ENCODE measurements at places on chromosomes 6 and 20.
A peak's percentile ranks its signal among the peaks of the same experiment; 100 is the strongest.

- no peaks in the 10 kb centered on the region for H3K4me1 ChIP-seq
- no peaks in the 10 kb centered on the region for H3K27me3 ChIP-seq
- no peak overlapping the region for H3K4me3 ChIP-seq
- no peak for DNase-seq
- H3K36me3 ChIP-seq = no peaks in the 10 kb centered on the region
These were observed 6.3 kb downstream of the SPDEF start for GRCh38 chr6:34549804-34550202.

- H3K4me1 ChIP-seq = peaks cover 22% of the 10 kb centered on the region
- no peaks in the 10 kb centered on the region for H3K27me3 ChIP-seq
- no peak overlapping the region for H3K4me3 ChIP-seq
- no peaks in the 10 kb centered on the region for H3K36me3 ChIP-seq
- DNase-seq = no peak
These were observed 628.2 kb downstream of the COL12A1 start for GRCh38 chr6:74577619-74578018.

- H3K27ac ChIP-seq = no peak overlapping the region
- H3K36me3 ChIP-seq = no peaks in the 10 kb centered on the region
- no peaks in the 10 kb centered on the region for H3K27me3 ChIP-seq
- peak; percentile 9 for DNase-seq
These were observed 31.7 kb upstream of the CST1 start for GRCh38 chr20:23782366-23782983.

DNA sequence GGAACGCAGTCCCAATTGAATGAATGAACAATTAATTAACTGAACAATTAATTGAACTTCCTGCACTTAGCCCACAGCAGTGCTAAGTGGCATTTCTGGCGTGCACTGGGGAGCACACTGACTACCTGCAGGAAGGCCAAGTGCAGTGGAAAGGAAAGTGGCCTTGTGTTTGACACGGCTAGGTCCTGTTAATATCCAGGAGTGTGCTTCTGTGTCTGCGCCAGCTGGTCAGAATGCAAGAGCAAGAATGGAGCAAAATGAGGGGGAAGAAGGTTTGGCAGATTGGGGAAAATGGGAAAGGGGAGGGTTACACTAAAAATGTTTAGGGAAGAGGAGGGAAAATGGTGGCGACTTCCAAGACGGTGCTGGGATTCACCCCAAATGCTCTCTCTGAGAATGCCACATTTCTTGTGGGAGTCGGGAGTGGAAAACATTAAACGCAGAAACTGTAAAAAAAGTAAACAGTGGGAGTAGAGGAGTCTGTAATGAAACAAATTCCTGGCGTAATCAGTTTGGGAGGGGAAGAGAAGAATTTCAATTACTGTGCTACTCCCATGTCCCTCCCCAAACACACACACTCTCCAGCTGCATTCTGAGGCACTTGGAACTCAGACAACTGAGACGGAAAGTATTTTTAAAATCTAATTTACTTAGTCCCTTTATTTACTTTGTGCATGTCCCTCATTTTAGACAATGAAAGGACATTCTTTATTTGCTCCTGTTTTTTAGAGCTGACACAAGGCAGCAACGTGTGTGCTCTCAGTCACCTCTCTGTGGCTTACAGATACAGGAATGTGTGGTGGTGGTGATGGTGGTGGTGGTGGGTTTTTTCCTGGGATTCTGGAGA, 64.1 kb downstream of the CLIC5 start:
- no peaks in the 10 kb centered on the region for H3K27me3 ChIP-seq
- peak; percentile 93 for DNase-seq
- H3K4me1 ChIP-seq = peaks cover 47% of the 10 kb centered on the region
- no peaks in the 10 kb centered on the region for H3K36me3 ChIP-seq

GRCh38 chr20:50425076-50425475, 85.1 kb upstream of the PTPN1 start:
- H3K27me3 ChIP-seq = no peaks in the 10 kb centered on the region
- peaks cover 13% of the 10 kb centered on the region for H3K4me1 ChIP-seq
- H3K27ac ChIP-seq = no peak overlapping the region
- H3K4me3 ChIP-seq = no peak overlapping the region

- H3K27me3 ChIP-seq = no peaks in the 10 kb centered on the region
- H3K36me3 ChIP-seq = no peaks in the 10 kb centered on the region
- DNase-seq = no peak
- no peaks in the 10 kb centered on the region for H3K4me1 ChIP-seq
- no peak overlapping the region for H3K4me3 ChIP-seq
These were observed 43.4 kb upstream of the RALGAPA2 start for GRCh38 chr20:20755674-20756319.

- no peak overlapping the region for H3K27ac ChIP-seq
- H3K27me3 ChIP-seq = no peaks in the 10 kb centered on the region
- no peaks in the 10 kb centered on the region for H3K36me3 ChIP-seq
- no peak overlapping the region for H3K4me3 ChIP-seq
- peak; percentile 74 for DNase-seq
These were observed 221.6 kb downstream of the OGFRL1 start for GRCh38 chr6:71510057-71510713.

DNA sequence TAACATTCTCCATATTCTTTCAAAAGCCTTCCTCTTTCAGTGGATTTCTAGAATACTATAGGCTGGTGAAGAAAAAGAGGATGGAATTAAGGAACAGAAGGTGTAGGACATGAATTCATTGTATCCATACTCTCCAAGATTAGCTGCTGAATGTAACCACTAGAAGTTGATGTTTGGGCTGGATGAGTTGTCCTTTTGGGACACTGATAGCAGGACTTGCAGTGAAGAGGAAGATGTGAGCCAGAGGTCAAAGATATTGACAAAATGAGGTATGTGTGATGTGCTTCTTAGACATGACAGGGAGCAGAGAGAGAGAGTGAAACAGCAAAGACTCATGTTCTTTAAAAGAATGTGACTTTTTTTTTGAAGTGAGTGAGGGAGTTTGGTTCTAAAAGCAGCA, 134.3 kb upstream of the MAN1A1 start:
- H3K4me1 ChIP-seq = no peaks in the 10 kb centered on the region
- no peak overlapping the region for H3K27ac ChIP-seq
- no peaks in the 10 kb centered on the region for H3K27me3 ChIP-seq
- DNase-seq = no peak

GRCh38 chr6:6492675-6493074, 95.8 kb upstream of the LY86 start:
- no peaks in the 10 kb centered on the region for H3K4me1 ChIP-seq
- no peak for DNase-seq
- no peak overlapping the region for H3K4me3 ChIP-seq
- no peaks in the 10 kb centered on the region for H3K36me3 ChIP-seq
- H3K27me3 ChIP-seq = no peaks in the 10 kb centered on the region
- no peak overlapping the region for H3K27ac ChIP-seq

DNA sequence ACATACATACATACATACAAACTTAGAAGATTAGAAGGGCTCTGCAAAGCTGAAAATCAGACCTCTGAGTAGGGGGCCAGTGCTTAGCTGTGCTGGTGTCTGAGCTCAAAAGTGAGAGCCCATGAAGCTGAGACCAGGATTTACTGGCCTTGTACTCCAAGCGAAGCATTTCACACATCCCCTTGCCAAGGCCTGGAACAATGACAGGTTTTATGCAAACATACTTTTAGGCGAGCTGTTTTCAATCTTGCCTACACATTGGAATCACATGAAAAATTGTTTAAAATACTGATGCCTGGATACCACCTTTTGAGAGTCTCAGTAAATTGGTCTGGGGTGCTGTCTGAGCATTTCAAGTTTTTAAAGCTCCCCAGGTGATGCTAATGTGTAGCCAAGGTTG, 80.9 kb upstream of the SRSF6 start:
- no peaks in the 10 kb centered on the region for H3K4me1 ChIP-seq
- H3K4me3 ChIP-seq = no peak overlapping the region
- no peaks in the 10 kb centered on the region for H3K36me3 ChIP-seq
- peaks cover 14% of the 10 kb centered on the region for H3K27me3 ChIP-seq
- DNase-seq = no peak

- DNase-seq = no peak
- peaks cover 20% of the 10 kb centered on the region for H3K27me3 ChIP-seq
- H3K4me1 ChIP-seq = peaks cover 17% of the 10 kb centered on the region
- H3K4me3 ChIP-seq = no peak overlapping the region
- no peak overlapping the region for H3K27ac ChIP-seq
These were observed 76.8 kb upstream of the DUSP22 start for GRCh38 chr6:215335-216034.

DNA sequence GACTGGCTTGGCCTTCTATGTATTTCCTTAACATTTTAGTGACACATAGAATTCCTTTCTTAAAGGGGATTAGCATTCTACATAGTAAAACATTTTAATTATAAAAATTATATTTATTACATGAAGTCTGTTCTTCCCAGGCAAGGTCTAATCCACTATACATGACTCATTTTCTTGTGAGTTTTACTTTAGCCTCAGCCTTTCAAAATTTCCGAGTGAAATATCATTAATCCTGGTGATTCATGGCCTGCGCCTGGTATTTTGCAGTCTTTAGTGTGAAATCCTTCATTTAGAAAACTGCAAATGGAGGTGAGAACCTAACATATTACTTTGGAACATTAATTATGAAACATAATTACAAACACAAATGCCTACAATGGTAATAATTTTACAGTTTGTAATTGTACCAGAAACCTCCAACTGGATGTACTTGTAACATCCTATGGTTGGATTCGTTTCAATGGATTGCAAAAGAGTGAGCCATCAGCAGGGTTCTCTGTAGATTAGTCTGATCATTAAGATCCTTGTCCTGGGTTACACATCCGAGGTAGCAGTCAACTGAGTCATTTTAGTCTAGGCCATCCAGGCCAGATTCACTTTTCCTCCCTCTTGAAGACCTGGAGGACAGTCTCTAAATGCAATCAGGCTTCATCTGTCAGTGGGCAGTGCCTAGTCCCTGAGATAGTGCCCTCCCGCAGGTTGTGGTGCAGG, 272.0 kb downstream of the PACRG start:
- no peaks in the 10 kb centered on the region for H3K4me1 ChIP-seq
- no peak for DNase-seq
- H3K27ac ChIP-seq = no peak overlapping the region
- no peaks in the 10 kb centered on the region for H3K27me3 ChIP-seq
- no peaks in the 10 kb centered on the region for H3K36me3 ChIP-seq
- H3K4me3 ChIP-seq = no peak overlapping the region

- peaks cover 4% of the 10 kb centered on the region for H3K4me1 ChIP-seq
- no peaks in the 10 kb centered on the region for H3K36me3 ChIP-seq
- no peak for DNase-seq
- no peak overlapping the region for H3K27ac ChIP-seq
- H3K27me3 ChIP-seq = no peaks in the 10 kb centered on the region
These were observed 101.0 kb upstream of the SPACA1 start for GRCh38 chr6:87946669-87947068.

DNA sequence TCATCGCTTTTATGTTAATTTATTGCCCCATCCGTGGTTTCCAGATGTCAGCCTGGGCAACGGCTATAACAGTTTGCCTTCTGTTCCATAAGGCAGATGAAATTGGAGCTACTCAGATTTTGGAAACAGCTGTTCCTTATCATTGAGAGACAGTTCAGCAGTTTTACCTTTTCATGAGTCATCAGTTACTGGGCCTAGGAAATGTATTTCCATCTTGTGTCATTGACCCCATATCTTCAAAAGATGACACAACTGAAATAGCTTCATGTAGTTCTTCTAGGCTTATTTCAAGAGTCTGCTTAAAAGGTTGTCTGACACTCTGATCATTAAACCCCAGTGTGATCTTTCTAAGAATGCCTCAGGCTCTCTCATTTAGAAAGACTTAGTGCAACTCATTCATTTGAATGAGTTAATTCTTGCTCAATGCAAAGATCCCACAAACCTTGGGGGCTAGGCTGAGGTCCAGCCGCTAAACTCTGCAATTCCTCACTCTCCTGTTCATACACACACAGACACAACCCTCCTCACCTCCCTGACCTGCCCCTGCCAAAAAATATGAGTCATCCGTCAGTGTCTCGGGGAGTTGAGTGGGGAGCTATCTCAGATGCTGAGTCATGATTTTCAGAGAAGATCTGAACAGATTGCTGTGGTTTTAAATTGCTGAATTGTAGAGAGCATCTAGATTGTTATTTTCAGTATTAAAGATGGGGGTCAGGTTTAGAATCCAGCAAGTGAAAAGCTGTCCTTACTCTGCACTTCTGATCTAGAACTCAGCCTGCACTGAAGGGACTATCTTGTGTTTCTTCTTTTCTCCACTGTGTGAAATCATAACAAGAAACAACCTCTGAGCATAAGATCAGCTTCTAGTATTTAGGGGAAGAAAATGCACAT, 61.8 kb downstream of the RPP40 start:
- peak overlapping the region; percentile 41 for H3K27ac ChIP-seq
- H3K36me3 ChIP-seq = peaks cover 39% of the 10 kb centered on the region
- DNase-seq = peak; percentile 83
- H3K27me3 ChIP-seq = no peaks in the 10 kb centered on the region

DNA sequence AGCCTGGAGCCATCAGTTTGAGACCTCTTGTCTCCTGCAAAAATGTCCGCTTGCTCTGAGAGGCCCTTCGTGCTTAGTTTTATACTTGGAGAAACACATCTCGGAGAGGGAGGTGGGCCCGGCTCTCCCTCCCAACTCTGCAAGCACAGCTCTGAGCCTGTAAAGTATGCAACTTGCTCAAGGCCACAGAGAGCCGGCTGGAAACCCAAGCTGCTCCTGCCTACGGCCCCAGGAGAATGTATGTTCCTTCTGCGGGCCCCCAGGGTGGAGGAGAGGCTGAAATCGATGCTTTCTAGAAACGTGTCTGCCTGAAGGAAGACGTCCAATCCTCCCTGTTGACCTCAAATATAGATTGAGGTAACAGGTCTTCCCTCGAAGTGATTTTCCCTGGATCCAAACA, 205.4 kb downstream of the PREX1 start:
- H3K4me3 ChIP-seq = no peak overlapping the region
- H3K27me3 ChIP-seq = no peaks in the 10 kb centered on the region
- no peak overlapping the region for H3K27ac ChIP-seq
- DNase-seq = no peak
- H3K36me3 ChIP-seq = peaks cover 4% of the 10 kb centered on the region
- H3K4me1 ChIP-seq = peaks cover 26% of the 10 kb centered on the region

- no peak overlapping the region for H3K27ac ChIP-seq
- no peaks in the 10 kb centered on the region for H3K4me1 ChIP-seq
- H3K36me3 ChIP-seq = no peaks in the 10 kb centered on the region
- DNase-seq = no peak
- no peak overlapping the region for H3K4me3 ChIP-seq
- H3K27me3 ChIP-seq = no peaks in the 10 kb centered on the region
These were observed 38.8 kb upstream of the PKHD1 start for GRCh38 chr6:52126231-52126630.

DNA sequence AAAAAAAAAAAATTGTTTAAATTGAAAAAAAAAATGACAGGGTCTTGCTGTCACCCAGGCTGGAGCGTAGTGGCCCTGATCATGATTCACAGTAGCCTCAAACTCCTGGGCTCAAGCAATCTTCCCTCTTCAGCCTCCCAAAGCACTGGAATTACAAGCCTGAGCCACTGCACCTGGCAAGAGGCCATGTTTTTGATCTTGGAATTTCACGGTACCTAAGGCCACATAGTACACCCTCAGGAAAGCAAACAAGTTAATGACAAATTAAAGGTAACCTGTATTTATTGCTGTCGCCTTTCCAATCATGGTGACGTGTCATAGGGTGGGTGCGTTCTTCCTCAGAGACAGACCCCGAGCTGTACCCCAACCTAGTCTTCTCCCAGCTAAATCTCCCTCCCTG, 79.2 kb downstream of the LINC00237 start:
- no peaks in the 10 kb centered on the region for H3K27me3 ChIP-seq
- no peak overlapping the region for H3K4me3 ChIP-seq
- no peaks in the 10 kb centered on the region for H3K4me1 ChIP-seq

All from SJSA1 (cell line).